Activated T-helper 9 cell treated with anti-CD3 and anti-CD28 coated beads, Interleukin-2, amount 50 U/mL, for 16 hours (primary cell): ENCODE measurements at places on chromosomes 2 and 18.

- no peak for DNase-seq
Observed at GRCh38 chr18:76056471-76057110, 438.5 kb downstream of the ZNF516 start.

DNA sequence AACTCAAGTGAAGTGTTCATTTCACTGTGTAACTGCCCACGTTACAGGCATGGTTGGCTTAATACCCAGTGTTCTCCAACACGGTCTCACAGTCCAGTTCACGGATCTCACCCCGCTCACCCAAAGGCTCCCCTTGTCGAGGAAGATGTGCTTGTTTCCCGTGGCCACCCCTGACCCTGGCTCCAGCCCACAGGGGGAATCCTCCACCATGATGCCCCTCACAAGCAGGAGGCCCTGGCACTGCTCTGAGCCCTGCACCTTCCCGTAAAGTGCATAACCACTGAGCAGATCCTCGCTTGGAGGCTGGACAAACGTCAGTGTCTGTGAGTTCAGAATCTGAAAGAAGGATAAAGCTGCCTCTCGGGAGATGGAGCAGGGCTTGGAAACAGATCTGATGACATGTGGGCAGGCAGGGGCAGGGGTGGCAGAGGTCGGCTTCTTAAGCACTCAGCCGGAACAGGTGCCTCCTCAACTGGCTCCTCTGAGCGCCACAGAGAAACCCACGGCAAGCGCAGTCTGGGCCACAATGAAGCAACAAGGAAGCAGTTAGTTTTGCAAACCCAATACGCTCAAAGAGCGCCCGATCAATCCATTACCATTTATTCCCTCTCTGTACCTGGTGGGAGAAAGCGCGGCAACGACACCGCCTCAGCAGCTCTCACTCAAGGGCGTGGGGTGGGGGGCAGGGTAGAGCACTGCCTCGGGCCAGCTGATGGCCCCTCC lies 17.6 kb downstream of the HDAC4 start:
- DNase-seq = no peak

GRCh38 chr2:205496370-205496769 lies 185.9 kb upstream of the NRP2 start:
- no peak for DNase-seq

DNA sequence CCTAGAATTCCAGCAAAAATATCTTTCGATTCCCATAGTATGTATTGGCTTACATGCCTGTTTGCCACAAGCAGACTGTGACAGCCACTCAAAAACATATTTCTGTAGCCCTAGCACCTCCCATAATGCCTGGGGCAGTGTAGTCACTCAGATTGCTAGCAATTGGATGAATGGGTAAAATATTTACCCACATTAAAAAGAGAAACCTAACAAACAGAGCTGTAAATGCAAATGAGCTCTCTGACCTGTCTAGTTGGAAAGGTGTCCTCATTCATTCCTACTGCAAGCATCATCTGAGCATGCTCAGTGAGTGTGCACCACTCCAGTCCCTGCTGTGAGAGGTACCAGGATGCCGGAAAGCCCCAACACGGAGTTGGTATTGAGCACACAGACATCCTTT lies 234.0 kb upstream of the RAB12 start:
- no peak for DNase-seq

DNA sequence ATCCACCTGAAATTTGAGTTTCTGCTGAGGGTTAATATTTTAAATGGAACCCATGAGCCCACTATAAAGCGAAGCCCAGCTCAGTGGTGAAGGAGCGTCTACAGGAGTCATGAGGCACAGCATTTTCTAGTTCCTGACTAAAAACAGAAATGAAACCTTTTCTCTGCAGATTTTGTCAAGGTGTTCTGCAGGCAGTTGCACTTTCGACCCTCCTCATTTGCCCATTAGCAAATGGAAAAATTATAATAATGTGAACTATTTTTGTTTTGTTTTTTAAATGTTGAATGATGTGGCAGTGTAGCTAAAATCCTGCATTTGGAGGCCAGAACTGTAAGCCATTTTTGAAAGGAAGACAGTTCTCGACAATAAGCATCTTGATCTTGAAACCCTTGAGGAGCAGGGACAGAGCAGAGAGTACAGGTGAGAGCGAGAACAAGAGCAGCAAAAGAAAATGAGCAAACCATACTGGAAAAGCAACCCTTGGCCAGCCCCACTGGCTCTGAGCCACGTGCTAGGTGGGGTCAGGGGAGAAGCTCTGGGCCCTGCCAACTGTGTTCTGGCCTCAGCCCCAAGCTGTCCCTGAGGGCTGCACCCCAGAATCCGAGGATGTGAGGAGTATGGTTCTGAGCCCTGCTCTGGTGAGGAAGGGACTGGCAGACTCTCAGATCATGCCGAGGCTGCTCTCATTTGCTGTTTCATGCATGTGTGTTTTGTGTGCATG lies 26.4 kb upstream of the COPS8 start:
- no peak for DNase-seq
